ENCODE measurements at places on chromosomes 5 and 9. TPM values are rescaled to one million over a fixed set of nuclear protein-coding genes. Genes with fewer than 3 reads are reported as not detected.

ACTBL2 gene
- total RNA-seq = not detected

CACFD1 gene
- 15.8 TPM for total RNA-seq

SPATA31A3 gene
- total RNA-seq = not detected

DAPK1 gene
- total RNA-seq = 39.1 TPM

TEX10 gene
- total RNA-seq = 9.6 TPM

GRCh38 chr9:96425500-96426169 lies 7.5 kb upstream of the ZNF367 start:
- DNase-seq = no peak
- no peak overlapping the region for H3K27ac ChIP-seq
- no peak overlapping the region for H3K4me3 ChIP-seq
- H3K4me1 ChIP-seq = peaks cover 7% of the 10 kb centered on the region

GRCh38 chr5:35409361-35409760 lies 179.1 kb upstream of the PRLR start:
- no peak overlapping the region for H3K4me3 ChIP-seq
- no peaks in the 10 kb centered on the region for H3K4me1 ChIP-seq

- DNase-seq = no peak
- H3K27ac ChIP-seq = no peak overlapping the region
- H3K27me3 ChIP-seq = no peaks in the 10 kb centered on the region
- H3K36me3 ChIP-seq = no peaks in the 10 kb centered on the region
- no peaks in the 10 kb centered on the region for H3K4me1 ChIP-seq
These were observed 452.4 kb upstream of the GRAMD2B start for GRCh38 chr5:125970631-125971307.

DNA sequence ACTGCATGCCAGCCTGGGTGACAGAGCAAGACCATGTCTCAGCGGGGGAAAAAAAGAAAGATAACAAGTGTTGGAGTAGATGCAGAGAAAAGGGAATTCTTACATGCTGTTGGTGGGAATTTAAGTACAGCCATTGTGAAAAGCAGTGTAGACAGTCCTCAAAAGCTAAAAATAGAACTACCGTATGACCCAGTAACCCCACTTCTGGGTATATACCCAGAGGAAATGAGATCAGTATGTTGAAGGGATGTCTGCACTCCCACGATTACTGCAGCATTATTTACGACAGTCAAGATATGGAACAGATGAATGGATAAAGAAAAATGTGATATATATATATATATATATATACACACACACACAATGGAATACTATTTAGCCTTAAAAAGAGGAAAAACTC lies 225.3 kb upstream of the SLC24A2 start:
- H3K27me3 ChIP-seq = no peaks in the 10 kb centered on the region
- DNase-seq = no peak
- no peak overlapping the region for H3K27ac ChIP-seq
- no peak overlapping the region for H3K4me3 ChIP-seq

DNA sequence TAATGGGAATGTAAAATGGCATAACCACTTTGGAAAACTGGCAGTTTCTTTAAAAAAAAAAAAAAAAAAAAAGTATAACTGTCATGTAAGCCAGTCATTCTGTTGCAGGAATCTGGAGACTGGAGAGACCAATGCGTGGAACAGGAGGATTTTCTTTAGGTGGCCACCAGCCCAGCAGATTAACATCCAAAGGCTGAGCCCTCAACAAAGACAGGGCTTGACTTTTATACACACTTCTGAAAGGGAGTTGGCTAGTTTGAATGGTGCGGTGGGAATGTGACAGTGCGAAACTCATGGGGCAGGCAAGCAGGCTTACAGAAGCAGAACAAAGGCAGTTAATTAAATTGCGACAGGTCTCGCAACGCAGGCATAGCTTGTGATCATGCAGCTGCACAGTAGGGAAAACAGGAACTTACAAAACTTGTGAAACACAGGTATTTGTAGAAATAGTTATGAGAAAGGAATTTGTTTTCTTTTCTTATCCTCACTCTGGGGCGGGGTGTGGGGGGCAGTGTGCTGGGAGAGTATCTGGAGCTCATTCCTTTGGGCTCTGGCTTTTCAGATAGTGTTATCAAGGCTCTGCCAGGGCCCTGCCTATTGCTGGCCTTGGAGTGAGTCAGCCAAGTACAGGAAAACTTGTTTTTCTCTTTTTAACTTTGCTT lies 12.0 kb downstream of the UIMC1 start:
- H3K27me3 ChIP-seq = no peaks in the 10 kb centered on the region
- H3K4me1 ChIP-seq = peaks cover 9% of the 10 kb centered on the region
- no peaks in the 10 kb centered on the region for H3K36me3 ChIP-seq
- H3K4me3 ChIP-seq = no peak overlapping the region
- no peak for DNase-seq

DNA sequence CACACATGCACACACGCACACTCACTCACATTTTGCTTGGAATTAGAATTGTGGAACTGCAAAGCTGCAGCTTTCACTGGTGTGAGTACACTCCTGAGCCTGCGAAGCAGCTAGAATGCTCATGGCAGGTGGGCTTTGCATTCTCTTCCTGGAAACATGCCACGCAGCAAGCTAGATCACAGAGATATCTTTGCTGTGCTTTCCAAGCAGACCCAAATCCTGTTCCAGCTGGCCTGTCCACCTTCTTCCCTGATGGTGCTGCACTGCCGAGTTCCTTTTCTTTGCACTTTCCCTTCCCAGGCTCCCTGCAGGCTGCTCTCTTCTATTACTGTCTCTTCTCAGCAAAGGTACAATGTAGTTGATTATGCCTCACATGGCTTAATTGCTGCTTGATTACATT lies 92.7 kb upstream of the CKMT2 start:
- no peak overlapping the region for H3K27ac ChIP-seq
- peak overlapping the region; percentile 20 for H3K4me3 ChIP-seq
- no peaks in the 10 kb centered on the region for H3K36me3 ChIP-seq

GRCh38 chr5:159536646-159537045 lies 206.4 kb upstream of the IL12B start:
- no peak overlapping the region for H3K4me3 ChIP-seq
- DNase-seq = no peak
- no peaks in the 10 kb centered on the region for H3K36me3 ChIP-seq
- H3K27me3 ChIP-seq = no peaks in the 10 kb centered on the region
- H3K27ac ChIP-seq = no peak overlapping the region

GRCh38 chr9:7946458-7946857 lies 146.9 kb upstream of the DMAC1 start:
- no peak overlapping the region for H3K4me3 ChIP-seq
- H3K36me3 ChIP-seq = no peaks in the 10 kb centered on the region
- H3K27me3 ChIP-seq = no peaks in the 10 kb centered on the region
- no peak for DNase-seq

GRCh38 chr9:4296217-4296616 lies 3.7 kb downstream of the GLIS3 start:
- no peaks in the 10 kb centered on the region for H3K27me3 ChIP-seq
- H3K4me3 ChIP-seq = no peak overlapping the region
- H3K4me1 ChIP-seq = peaks cover 20% of the 10 kb centered on the region
- DNase-seq = no peak

DNA sequence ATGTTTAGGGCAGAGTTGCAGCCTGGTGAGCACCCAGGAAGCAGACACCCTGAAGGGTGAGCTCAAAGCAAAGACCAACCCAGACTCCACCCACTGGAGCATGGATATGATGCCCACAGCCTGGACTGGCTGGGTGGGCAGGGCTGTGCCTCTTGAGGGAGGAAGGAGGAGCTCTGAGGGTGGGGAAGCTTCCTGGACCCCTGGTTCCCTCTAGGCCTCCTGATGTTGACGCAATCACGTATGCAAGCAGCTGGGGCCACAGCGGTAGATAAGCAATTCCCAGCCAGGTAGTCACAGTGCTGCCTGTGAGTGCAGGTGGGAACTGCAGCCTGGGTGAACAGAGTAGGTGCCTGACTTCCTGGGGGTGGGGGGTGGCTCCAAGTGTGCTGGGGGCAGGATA lies 271.5 kb downstream of the CDK5RAP2 start:
- no peaks in the 10 kb centered on the region for H3K27me3 ChIP-seq
- H3K36me3 ChIP-seq = no peaks in the 10 kb centered on the region
- no peak overlapping the region for H3K4me3 ChIP-seq
- no peak overlapping the region for H3K27ac ChIP-seq

DNA sequence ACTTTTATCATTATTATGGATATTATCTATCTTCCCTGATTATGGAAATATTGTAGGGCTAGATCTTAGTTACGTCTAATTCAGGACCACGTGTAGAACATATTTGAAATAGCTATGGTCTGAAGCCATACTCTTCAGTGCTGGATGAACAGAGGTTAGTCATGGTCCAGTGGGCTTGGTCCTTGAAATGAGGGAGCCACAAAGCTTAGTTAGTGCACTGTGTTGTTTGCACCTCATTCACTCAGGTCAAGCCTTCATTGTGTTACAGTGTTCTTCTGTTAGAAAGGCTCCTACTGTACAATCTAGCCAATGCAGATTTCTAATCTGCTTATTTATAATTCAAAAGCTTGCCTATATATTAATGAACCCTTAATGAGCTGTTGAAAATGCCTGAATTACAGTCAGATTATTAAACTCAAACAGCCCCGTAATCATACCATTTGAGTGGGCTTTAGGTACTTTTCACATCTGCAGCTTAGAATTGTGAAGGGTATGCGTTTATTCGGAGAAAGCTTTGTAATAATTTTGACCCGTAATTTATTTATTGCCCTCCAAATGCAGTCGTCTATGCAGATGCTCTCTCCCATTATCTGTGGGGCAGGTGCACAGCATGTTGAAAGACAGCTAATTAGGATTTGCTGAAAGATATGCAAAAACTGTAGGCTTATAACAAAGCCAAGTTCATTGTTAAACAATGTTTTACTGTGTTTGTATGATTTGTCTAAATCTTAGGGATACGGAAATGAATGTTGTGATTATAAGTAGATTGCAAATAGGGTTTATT lies 164.9 kb downstream of the PBX3 start:
- H3K36me3 ChIP-seq = no peaks in the 10 kb centered on the region
- no peaks in the 10 kb centered on the region for H3K27me3 ChIP-seq
- H3K4me3 ChIP-seq = no peak overlapping the region
- no peak for DNase-seq

- H3K27me3 ChIP-seq = no peaks in the 10 kb centered on the region
- no peak overlapping the region for H3K4me3 ChIP-seq
- no peaks in the 10 kb centered on the region for H3K36me3 ChIP-seq
- no peak overlapping the region for H3K27ac ChIP-seq
- no peaks in the 10 kb centered on the region for H3K4me1 ChIP-seq
These were observed 48.9 kb upstream of the SPIN1 start for GRCh38 chr9:88339317-88339716.

- no peak overlapping the region for H3K4me3 ChIP-seq
- H3K36me3 ChIP-seq = no peaks in the 10 kb centered on the region
- no peak overlapping the region for H3K27ac ChIP-seq
These were observed 18.4 kb downstream of the CDC42SE2 start for GRCh38 chr5:131282235-131282634.

DNA sequence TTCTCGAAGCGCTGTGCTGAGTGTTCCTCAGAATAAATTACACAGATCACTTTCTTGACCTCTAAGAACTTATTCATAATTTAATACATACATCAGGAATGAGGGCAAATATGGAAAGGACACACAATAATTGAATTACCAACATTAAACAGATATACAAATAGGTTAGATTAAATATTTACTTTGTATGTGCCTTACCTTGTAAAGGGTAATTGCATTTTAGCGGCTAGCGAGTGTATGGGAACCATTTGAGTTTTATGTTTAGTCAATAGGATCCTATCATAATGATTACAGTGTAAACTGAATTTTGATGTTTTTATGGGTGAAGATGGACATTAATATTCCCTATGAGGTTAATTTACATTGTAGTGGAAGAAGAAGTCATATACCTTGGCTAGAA lies 1187.1 kb upstream of the WWC1 start:
- H3K36me3 ChIP-seq = no peaks in the 10 kb centered on the region
- no peak overlapping the region for H3K4me3 ChIP-seq
- H3K27me3 ChIP-seq = no peaks in the 10 kb centered on the region
- DNase-seq = no peak
- H3K4me1 ChIP-seq = no peaks in the 10 kb centered on the region
- H3K27ac ChIP-seq = no peak overlapping the region

DNA sequence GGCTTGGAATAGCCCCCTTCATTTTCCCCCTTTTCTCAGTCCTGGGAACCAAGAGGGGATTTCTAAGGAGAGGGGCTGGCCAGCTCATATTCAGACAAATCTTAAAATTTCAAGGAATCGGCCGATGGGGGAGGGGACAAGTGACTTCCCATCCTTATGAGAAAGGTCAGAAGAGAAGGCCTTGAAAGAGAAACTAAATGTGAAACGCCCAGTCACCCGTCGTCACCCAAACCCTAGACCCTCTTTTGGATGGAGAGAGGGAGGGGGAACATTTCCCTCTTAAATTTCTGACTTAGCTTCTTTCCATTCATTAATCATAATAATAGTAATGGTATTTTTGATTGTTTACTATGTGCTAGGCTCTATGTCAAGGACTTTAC lies 850 bp upstream of the CCL19 start:
- no peaks in the 10 kb centered on the region for H3K36me3 ChIP-seq
- H3K27ac ChIP-seq = no peak overlapping the region
- no peaks in the 10 kb centered on the region for H3K27me3 ChIP-seq
- no peak for DNase-seq
- peaks cover 35% of the 10 kb centered on the region for H3K4me1 ChIP-seq

DNA sequence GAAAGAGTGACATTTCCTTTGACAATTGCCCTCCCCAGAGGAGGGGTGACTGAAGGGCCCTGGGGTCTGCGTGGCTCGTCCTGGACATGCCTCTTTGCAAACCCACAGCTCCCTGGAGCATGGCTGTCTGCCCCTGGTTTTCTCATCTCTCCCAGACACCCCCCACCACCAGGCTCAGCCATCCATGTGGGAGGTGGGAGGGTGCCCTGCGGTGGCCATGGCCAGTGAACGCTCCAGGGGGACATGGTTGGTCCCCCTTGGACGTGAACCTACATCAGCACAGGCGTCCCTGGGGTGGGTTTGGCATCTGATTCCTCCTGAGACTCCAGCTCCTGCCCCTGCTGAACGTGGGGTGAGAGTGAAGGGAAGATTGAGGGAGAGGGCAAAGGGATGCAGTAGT lies 67.7 kb upstream of the LMX1B start:
- no peaks in the 10 kb centered on the region for H3K27me3 ChIP-seq
- H3K27ac ChIP-seq = no peak overlapping the region
- no peaks in the 10 kb centered on the region for H3K4me1 ChIP-seq
- H3K36me3 ChIP-seq = no peaks in the 10 kb centered on the region

GRCh38 chr9:100466829-100467221 lies 6.1 kb upstream of the TMEFF1 start:
- no peak overlapping the region for H3K27ac ChIP-seq
- no peaks in the 10 kb centered on the region for H3K4me1 ChIP-seq

- H3K4me1 ChIP-seq = no peaks in the 10 kb centered on the region
- H3K4me3 ChIP-seq = no peak overlapping the region
- DNase-seq = no peak
- H3K36me3 ChIP-seq = no peaks in the 10 kb centered on the region
- H3K27ac ChIP-seq = no peak overlapping the region
- no peaks in the 10 kb centered on the region for H3K27me3 ChIP-seq
These were observed 97.4 kb downstream of the PBX3 start for GRCh38 chr9:125844611-125845010.

DNA sequence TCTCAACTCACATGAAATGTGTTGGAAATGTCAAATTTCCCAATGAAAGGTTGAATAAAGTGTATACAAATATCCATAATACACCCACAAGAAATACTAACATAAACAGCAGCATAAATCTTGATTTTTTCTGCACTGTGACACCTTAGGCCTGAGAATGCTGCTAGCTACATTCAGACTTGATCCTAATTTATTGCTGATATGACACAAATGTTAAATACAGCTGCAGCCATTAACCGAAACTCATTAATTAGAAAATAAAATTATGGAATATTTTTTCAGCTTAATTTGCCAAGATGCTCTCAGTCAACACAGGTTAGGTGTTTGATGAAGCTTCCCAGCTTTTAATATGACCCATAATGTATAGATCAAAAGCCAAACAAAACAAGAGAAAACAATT lies 914.3 kb upstream of the C9orf72 start:
- DNase-seq = no peak
- no peaks in the 10 kb centered on the region for H3K4me1 ChIP-seq
- H3K4me3 ChIP-seq = no peak overlapping the region

Data from thoracic aorta (tissue), 2 donors.